Muscle of back (tissue), 13 donors: ENCODE measurements at places on chromosomes 2 and 18. TPM values are rescaled to one million over a fixed set of nuclear protein-coding genes. Genes with fewer than 3 reads are reported as not detected.

Gene CRYBA2
- polyA plus RNA-seq, result not detected

Gene ADCYAP1
- 0.79 TPM for polyA plus RNA-seq

Gene PID1
- polyA plus RNA-seq, result 37.8 TPM

Gene TMEM178A
- 13.9 TPM for polyA plus RNA-seq

Gene LPIN2
- polyA plus RNA-seq, result 20.1 TPM

Gene SLC9A4
- polyA plus RNA-seq, result not detected

Gene MAPRE3
- 28.5 TPM for polyA plus RNA-seq

Gene COBLL1
- polyA plus RNA-seq, result 8.1 TPM

Gene MC4R
- 0.22 TPM for polyA plus RNA-seq
